ENCODE measurements at places on chromosomes 4 and X.

- DNase-seq = no peak
These were observed 106.4 kb downstream of the ABLIM2 start for GRCh38 chr4:8052160-8052691.

GRCh38 chrX:66756717-66757116 is 117.8 kb upstream of the EDA2R start:
- no peak for DNase-seq

- DNase-seq = no peak
These were observed 566 bp upstream of the LIMCH1 start for GRCh38 chr4:41537292-41537890.

DNA sequence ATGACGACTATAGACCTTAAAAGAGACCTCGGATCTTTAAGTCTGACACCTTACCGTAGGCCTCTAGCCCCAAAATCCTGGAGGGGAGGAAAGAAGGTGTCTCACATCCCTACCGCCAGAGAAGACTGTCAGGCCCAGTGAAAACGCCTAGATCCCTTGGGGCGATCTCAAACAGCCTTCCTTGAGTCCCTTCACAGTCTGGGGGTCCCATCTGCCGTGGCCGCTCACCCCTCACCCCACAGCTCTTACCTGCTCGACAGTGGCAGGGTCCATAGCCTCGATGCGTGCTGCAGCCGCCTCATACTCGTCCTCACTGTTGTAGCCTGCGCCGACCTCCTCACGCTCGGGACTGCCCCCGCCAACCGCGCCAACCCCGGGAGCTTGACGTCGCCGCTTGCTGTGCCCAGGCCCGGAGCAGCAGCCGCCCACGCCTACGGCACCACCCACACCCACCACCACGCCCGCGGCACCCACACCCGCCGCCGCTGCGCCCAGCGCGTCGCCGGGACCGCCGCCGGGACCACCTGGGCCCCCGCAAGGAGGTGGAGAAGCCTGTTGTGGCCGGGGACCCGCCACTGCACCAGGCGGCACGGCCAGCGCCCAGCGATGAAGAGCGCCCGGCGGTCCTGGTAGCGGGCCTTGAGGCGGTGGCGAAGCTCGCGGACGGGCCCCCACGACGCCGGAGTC is 536 bp downstream of the OTUD5 start:
- no peak for DNase-seq

DNA sequence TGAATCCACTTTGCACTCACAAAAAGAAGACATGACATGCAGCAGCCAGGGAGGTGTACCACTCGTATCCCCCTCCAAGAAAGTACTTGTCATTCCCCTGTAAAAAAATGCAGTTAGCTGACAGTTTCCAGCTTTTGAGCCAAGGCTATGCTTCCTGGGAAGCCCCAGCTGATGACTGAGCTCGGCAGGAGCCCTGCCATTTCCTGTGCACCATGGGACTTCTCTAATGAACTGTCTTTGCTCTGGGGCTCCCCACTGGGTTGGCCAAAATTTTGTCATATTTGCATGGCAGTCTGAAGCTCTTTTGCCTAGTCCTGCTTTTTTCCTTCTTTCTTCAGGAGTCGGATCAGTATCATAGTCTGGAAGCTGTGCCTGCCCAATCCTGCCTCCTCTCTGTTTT is 104.5 kb upstream of the MAOA start:
- no peak for DNase-seq

DNA sequence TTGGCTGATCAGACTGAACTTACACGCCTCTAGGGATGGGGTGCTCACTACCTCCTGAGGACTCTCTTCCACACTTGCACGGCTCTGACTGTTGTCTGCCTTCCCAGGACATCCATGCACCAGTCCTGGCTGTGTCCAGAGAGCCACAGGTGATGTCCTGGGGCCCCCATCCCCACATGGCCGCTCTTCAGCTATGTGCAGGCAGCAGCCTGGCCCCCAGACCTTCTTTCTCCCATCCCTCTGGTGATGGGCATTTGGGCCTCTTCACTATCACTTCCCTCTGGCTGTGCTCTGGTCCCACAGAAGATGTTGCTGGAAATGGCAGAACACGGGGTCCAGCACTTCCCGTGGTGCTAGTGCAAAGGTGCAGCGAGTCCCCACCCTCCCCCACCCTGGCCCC is 40.9 kb upstream of the HMX1 start:
- no peak for DNase-seq

GRCh38 chr4:76867880-76868655 is 29.9 kb downstream of the SOWAHB start:
- DNase-seq = no peak

DNA sequence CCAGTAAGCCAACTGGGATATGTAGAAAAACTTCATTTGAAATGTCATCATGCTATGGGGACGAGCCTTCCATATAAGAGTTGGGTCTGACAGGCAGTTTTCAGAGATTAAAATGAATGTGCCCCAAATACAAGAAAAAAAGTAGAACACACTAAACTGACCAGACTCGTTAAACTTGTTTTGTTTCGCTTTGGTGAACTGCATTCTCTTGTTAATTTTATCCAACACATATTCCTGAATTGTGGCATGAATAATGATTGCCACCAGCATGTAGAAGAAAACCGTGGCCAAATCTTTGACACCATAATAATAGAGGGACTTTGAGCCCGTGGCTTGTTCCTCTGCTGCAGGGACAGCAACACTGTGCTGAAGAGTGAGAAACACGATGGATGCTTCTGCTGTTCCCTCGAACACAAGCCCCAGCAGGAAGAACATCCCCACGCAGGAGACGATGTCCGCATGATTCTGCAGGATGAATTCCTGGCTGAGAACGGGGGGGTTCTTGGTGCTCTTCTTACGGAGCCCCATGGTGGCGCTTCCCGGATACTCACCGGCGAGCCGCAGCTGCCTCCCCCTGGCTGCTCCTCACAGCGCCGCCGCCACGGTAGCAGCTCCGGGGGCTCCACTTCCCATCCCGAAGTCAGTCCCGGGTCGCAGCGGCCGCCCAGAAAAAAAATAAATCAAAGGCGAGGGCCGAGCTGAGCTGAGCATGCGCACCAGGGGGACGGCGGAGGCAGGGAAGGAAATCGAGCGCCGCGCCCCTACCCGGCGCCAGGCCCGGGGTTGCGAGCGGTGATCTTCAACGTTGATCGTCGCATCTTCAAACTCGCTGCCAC is at the start of gene TRAM1L1:
Gene TRAM1L1, minus strand, starts transcription at position 711 of the 836 bp plus-strand sequence. Its CDS starts 183 bp downstream, at position 528.
- no peak for DNase-seq

- no peak for DNase-seq
These were observed 330.3 kb downstream of the CBLL2 start for GRCh38 chrX:22603060-22603459.

DNA sequence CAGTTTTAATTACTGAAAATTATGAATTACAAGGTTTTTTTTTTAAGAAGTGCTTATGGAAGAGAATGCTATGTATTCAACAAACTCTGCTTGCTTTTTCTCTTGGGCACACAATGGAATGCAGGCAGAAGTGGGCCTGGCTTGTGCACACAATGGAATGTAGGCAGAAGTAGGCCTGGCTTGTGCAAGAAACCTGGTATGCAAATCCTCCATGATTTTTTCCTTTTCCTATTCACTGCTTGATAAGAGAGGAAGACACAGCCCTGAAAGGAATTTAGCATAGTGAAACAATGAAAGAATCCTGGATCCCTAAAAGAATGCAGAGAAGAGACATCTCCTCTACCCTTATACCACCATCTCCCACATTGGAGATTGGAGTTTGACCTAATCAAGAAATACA is 138.4 kb downstream of the COL25A1 start:
- DNase-seq = no peak

DNA sequence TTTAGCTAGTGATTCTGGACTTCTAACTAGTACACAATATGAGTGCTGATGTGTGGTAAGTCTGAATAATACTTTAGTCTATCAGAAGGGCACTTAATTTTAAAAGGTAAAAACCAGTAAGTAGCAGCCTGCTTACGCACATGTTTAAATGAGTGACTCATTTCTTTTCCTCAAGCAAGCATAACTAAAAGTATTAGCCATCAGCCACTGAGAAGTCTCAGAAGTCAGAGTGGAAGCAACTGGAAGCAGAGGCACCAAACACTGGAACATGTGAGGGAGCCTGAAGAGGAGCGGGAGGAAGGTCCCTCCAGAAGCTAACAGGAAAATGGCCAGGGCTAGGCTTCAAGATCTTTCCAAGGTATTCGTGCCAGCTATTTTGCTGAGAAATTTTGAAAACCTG is 257.7 kb downstream of the RAPGEF2 start:
- DNase-seq = no peak

- DNase-seq = no peak
These were observed 71.5 kb upstream of the ENPP6 start for GRCh38 chr4:184289179-184289535.

DNA sequence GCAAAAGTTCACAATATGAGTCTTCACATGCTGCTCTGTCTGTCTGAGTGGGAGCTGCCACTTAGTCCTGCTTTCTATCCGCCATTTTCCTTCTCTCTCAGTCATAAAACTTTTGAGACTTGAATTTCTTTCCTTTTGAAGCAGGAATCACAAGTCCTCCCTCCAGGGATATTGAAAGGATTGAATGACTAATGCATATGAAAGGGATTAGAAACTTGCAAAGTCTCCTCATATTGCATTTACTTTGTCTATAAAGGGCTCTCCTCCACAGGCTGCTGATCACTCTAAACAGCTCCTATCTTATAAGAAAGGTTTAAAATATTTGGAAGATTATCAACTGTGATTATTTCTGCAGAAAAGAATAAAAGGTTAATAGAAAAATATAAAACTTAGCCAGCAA is 879.1 kb downstream of the ARAP2 start:
- no peak for DNase-seq

DNA sequence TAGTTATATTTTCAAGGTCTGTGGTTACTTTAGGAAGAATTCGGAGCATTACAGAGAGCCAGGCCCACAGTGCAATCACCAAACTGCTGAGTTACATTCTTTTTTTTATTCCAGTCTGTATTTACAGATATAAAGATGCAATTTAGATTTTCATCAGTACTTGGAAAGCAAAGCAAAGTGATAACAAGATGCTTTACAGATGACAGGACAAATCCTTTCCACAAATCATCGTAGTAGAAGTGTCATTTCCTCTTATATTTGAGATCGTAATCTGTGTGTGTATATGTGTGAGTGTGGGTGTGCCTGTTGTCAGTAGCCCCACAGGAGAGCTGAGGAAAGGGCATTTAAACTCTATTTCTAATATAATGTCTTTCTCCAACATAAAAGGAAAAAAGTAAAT is 1893.7 kb downstream of the STIM2 start:
- no peak for DNase-seq
